Fibroblast of skin of right quadriceps (primary cell): ENCODE measurements at places on chromosomes 4 and X.

DNA sequence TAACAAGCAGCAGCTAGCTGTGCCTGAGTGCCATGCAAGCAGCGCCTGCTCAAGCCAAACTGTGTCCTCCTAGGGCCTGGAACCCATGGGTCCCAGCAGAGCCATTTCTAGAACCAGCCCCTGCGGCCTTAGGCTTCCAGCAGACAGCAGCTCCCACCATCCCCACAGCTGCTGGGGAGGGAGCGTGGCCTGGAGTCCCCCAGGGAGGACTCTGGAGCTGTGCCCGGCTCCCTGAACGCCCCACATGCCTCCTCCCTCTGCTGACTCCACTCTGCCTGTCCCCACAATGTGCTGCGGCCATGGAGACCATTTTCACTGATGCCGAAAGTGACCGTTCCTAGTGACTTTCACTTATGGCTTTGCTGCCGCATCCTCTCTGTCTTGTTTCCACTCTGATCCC is 45.9 kb downstream of the GAK start:
- DNase-seq = no peak

GRCh38 chrX:147763131-147763530 is 148.6 kb upstream of the FMR1 start:
- no peak for DNase-seq

DNA sequence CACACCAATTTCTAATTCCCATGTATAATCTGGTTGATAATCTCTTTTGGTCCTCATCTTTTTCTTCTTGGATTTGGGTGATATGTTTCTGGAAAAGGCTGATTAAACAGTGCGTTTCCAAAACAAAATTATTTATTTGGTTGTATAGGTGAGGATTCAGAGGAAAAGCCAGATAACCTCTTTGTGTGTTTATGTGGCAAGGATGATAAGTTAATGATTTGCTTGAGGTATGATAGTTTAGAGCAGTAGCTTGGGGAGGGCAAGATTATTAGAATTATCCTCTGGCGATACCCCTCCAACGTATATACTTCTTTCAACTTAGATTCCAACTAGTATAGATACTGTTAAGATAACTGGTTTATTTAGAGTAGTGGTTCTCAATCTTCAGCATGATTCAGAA is 53.3 kb downstream of the SLC4A4 start:
- DNase-seq = no peak

DNA sequence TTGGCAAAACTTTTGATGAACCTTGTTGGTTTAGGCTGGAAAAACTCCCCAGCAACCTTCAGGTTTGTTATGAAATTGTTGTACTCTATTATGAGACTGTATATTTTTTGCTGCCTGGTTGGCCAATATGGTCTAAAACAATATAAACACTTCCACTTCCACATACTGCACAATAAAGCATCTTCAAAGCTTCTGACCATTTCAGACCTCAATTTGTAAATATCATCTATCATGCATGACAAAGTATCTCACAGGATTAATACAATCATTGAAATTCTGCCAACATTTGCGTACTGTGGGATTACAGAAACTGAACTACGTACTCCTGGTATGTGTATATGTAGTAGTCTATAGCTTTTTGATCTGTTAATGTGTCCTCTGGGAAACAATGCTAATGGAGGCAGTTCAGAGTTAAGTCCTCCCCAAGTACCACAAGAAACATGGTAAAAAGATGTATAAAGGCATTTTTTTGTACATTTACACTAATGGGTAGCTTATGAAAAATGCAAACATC is 40.4 kb downstream of the GPC4 start:
- DNase-seq = no peak

- no peak for DNase-seq
These were observed 118.9 kb downstream of the ARSF start for GRCh38 chrX:3159995-3160720.

GRCh38 chr4:109126856-109127255 is 175.6 kb downstream of the COL25A1 start:
- peak; percentile 18 for DNase-seq

GRCh38 chr4:157459785-157460184 is 239.3 kb downstream of the GRIA2 start:
- DNase-seq = no peak

DNA sequence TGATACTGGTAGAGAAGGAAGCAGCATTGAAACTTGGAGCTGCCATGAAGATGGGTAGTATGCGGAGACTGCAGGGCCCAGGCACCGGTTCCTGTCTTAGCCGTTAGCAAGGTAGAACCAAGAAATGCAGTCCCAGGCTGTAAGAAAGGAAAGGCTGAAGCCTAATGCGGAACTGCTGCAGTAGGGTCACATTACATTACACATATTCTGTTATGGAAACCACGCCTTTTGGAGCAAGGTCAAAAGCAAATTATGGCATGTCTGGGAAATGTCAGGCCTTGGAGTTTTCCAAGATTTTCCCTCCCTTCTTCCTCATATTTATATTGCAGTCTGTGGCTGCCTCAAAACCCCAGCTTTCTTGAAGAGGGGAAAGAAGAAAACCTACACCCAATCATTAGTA is 204.8 kb upstream of the RASGEF1B start:
- DNase-seq = no peak

DNA sequence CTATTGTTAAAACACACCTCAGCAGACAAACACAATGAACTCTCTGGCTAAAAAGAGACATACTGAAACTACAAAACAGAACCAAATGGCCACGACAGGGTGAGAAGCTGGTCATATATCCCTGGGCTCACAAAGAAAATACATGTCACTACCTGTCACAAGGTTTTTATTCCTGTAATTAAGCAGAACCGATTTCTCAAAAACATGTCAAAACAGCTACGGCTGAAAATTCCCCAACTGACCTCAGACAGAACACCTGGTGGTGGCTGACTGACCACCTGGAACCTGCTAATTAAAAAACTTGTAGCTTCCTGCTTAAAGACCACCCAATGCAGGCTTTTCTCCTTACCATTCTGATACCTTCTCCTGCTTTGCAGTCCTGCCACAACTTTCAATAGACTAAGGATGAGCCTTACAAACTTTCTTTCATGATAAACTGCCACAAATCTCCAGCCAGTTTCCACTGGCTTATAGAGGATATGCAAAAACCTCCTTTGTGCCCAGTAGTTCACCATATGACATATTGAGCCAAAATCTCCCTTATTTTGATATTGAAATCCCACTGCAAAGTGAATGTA is 571.9 kb downstream of the SPOCK3 start:
- DNase-seq = no peak

GRCh38 chrX:136736690-136737089 is 44.0 kb downstream of the ARHGEF6 start:
- no peak for DNase-seq

GRCh38 chr4:69057620-69058409 is 38.5 kb upstream of the UGT2B7 start:
- no peak for DNase-seq

- DNase-seq = no peak
These were observed 325.6 kb downstream of the ARHGAP10 start for GRCh38 chr4:148057516-148057915.

GRCh38 chrX:132219343-132219768 is at the start of gene RAP2C:
TSS of gene RAP2C (minus strand) at chrX:132219447. CDS start at chrX:132217268, 2,179 bp downstream.
- peak; percentile 52 for DNase-seq

DNA sequence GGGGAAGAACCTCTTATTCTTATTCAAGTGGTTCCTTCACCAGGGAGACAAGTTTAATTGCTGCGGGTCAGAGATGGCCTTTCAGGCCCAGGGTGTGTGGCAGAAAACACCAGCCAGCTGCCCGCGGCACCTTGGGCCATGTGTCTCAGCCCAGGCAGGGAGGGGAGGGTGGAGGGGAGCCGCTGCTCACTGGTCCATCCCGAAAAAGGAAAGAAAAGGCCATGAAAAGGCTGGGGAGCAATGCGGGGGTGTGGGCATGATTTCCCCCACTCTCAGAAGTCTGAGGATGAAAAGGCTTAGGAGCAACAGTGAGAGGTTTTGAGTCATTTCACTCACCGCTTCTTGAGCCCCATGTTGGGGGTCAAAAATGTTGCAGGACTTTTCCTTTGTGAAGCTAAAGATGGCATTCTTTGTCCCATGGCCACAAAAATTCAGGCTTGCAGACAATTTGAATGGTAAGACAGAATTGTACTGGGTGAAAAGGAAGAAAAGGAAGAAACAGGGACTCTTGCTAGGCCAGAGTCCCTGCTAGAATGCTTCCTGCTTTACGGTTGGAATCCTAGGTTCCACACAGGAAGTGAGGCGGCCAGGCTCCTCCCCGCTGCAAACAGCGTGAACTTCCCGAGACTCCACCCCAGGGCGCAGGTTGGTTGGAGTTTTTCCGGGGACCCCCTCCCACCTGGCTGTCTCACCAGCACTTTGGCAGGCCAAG is 17.4 kb upstream of the FAM47E start:
- DNase-seq = no peak

- DNase-seq = no peak
These were observed 21.2 kb downstream of the KLF3 start for GRCh38 chr4:38684951-38685844.

DNA sequence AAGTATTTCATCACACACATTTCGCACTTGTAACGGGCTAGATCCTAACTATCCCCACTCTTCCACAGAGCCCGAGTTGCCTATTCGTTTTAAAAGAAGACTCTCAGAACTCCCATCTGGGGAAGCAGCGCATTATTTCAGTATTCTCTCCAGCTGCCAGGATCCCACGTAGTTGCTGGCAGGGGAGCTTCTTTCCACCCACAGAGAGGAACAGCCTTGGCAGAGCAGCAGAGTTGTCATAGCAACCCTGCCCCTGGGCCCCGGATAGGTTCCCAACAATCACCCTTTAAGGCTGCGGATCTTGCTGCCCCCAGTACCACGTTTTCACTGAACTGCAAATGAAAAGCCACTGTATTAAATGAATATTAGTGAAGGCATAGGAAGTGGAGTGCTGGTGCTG is 106.7 kb downstream of the GPM6A start:
- DNase-seq = no peak

DNA sequence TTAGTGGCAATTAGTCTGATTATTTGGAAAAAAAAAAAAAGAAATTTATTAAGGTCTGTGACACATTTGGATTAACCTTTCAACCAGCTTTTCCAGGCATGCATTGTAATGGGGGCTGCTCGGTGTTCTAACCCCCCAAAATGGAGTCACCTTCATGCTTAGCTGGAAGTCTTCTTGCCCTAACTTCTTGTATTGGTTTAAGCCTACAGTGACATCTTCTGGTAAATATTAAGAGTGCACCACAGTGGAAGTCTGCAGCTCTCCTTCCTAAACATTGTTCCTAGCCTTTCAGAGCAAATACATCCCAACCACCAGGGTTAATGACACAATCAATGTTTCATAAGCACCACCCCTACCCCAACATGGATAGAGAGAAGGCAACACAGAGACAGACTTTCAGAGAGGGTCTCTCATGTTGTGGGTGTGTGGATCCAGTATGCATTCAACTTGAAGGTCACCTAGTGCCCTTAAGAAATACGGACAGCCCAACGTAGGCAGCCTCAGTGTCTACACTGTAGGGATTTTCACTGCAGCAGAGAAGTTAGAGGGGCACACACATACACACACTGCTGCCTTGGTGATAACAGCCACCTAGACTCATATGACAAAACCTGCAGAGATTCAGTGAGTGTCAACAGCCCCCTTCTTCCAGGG is 142.9 kb upstream of the MBNL3 start:
- DNase-seq = no peak

DNA sequence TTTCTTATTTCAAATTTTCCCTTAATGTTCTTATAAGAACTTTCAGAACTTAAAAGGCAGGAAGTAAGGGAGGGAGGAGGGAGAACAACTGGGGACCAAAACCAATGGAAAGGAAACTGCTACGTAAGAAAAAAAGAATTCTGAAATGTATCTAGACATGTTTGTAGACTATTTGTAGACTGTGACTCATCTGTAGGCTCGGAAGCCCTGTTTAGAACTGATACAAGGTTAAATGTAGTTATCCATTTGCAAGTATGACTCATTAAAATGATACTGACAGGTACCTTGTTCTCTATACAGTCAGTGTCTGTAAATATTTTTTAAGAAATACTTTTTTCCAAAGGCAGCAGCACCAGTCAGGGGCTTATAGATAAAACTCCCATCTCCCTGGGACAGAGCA is 202.0 kb downstream of the DHX15 start:
- peak; percentile 25 for DNase-seq

- DNase-seq = no peak
These were observed 198.8 kb downstream of the ANTXR2 start for GRCh38 chr4:79874197-79874596.

DNA sequence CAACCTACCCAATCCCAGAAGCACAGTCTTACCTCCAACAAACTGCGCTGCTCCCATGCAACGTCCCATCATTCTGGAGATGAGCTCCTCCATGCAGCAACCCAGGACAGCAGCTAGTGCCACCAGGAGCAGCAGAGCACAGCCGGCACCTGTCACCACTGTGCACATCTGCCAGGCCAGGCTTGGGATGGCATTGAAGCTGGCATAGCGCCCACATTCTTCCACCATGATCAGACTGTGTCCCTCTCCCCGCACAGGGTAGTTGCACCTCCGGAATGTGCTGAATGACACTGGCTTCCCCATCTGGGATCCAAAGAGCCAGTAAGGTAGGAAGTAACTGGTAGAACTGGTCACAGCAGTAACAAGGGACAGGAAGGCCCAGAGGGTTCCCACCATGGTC is 8.8 kb downstream of the LHFPL1 start:
- DNase-seq = no peak

DNA sequence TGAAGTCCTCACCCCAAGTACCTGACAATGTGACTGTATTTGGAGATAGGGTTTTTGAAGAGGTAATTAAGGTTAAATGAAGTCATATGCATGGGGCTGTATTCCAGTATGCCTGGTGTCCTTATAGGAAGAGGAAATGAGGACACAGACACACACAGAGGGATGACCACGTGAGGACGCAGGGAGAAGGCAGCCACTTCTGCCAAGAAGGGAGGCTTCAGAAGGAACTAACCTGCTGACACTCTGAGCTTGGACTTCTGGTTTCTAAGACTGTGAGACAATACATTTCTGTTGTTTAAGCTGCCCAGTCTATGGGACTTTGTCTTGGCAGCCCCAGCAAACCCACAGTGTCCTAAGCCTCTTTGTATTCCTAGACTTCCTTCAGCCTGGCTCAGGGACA is 3.0 kb upstream of the SLC2A9 start:
- no peak for DNase-seq

GRCh38 chr4:32485956-32486355 is 1765.8 kb downstream of the PCDH7 start:
- no peak for DNase-seq

DNA sequence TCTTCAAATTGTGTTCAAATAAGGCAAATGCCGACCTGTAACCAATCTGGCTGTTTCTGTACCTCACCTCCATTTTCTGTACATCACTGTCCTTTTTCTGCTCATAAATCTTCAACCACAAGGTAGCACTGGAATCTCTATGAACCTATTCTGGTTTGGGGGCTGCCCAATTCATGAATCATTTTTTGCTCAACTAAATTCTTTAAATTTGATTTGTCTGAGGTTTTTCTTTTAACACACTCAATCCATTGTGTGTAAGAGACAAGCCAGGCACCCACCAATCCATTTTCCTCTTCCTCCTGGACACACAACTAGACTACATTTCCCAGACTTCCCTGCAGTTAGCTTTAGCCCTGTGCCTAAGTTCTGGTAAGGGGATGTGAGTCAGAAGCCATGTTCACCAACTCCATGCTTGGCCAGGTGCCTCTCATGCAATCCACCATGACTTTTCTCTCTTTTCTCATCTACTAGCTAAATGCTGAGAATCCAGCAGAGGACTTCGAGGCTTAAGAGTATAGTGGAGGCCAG is 193.2 kb upstream of the KLF3 start:
- DNase-seq = no peak

GRCh38 chrX:29468911-29469494 is 746.4 kb upstream of the MAGEB2 start:
- peak; percentile 34 for DNase-seq
